ENCODE measurements at places on chromosomes 5 and 9.
A peak's percentile ranks its signal among the peaks of the same experiment; 100 is the strongest.

DNA sequence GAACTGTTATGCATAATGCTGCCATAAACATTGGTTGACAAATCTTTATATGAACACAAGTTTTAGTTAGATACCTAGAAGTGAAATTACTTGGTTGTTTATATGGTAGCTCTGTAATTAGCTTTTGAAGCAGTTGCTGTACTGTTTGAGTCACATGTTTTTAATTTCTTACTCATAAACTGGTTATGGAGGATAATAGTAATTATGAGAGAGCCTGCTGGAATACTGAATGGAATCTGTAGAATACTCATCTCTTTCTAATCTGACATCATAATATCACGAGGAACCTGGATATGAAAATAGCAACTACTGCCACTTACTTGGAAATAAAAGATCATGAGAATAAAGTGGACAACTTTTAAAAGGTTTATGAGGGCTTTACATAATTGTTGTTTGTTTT is 509.2 kb downstream of the CETN3 start:
- no peak for DNase-seq

- peak; percentile 51 for DNase-seq
These were observed 118.8 kb upstream of the RPS23 start for GRCh38 chr5:82396871-82397514.

- DNase-seq = no peak
These were observed 190.2 kb upstream of the ELL2 start for GRCh38 chr5:96151891-96152290.

DNA sequence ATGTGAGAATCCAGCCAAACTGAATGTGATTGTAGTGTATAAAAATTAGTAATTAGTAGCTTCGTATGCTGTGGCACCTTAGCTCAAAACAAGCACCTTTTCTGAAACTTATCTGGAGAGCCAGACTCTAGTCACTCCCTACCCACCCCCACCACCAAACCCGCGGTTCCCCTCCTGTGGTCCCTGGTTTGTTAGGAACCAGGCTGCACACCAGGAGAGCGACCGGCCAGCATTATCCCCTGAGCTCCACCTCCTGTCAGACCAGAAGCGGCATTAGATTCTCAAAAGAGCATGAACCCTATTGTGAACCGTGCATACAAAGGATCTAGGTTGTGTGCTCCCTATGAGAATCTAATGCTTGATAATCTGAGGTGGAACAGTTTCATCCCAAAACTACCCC is 498.6 kb downstream of the CHSY3 start:
- no peak for DNase-seq

- DNase-seq = no peak
These were observed 400.2 kb downstream of the TLR4 start for GRCh38 chr9:118104363-118104762.

DNA sequence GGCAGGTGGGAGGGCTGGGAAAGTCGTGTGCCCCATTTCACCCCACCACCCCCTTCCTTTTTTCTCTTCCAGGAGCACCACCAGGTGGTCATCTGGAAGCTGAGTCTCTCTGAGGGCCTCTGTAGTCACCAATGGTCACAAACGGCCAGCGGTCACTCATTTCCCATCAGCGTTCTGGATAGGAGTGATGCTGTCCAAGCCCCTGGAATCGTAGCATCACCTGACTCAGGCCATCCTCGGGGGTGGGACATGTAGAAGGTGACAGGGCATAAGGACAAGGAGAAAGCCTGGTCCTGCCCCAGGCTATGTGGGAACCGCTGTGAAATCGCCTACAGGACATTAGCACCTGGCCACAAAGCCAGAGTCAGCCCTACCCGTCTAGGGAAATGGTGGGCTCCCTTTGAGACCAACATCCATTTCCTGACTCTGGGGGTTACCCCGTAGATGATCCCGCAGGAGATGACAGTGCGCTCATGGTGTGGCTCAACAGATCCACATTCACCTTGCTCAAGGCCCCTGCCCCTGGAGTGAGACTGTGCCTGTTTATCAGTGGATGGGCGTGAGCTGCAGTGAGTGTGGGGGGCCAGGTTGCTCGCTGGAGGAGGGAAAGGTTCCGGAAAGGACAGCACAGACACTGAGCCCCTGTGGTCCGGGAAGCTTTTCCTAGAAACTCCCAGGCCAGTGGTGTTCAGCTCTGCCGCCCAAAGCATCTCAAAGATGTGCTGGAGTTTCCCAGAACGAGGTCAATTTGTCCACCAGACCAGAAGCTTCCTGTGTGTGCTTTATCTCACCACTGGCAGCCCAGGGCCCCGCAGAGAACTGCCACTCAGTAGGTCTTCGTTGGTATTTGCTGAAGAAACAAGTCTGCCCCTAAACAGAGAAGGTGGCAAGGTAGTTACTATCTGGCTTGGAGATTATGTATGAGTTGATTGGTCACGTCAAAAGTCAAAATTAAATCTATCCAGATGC is 61.1 kb upstream of the UNC5A start:
- no peak for DNase-seq

GRCh38 chr9:6052293-6052919 is 37.0 kb upstream of the RANBP6 start:
- no peak for DNase-seq

DNA sequence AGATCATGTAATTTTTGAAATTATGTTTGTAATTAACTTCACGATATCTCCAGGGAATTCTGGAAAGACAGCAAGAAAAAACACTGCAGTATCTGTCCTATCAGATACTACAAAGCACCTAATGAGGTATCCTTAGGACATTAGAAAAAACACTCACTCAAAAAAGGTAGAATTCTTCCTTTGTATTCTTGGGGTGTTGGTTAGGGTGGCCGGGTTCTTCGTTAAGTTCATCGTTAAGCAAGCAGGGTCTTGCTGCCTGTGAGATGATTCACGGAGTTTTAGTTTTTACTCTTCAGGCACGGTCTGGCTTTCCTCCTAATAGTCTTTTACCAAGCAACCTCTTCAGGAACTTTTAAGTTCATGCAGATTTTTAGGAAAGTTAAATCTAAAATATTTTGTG is 91.4 kb upstream of the IRX4 start:
- no peak for DNase-seq

DNA sequence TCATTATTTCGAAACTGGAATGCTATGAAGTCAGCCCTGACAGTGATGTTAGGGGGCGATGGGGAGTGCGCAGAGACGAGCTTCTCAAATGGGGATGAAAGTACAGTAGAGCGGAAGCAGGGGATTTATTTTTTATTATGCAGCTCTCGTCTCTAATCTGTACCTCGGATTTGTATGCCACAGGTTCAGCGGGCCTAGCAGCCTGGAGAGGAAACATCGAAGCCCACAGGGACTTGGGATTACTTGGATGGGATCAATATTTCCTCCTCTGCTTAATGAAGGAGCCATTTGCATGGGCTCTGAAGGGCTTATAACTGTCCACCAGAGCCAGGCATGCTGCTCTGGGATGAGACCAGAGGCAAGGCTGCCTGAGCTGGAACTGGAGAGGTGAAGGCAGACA is 133.5 kb upstream of the RAPGEF1 start:
- peak; percentile 59 for DNase-seq

DNA sequence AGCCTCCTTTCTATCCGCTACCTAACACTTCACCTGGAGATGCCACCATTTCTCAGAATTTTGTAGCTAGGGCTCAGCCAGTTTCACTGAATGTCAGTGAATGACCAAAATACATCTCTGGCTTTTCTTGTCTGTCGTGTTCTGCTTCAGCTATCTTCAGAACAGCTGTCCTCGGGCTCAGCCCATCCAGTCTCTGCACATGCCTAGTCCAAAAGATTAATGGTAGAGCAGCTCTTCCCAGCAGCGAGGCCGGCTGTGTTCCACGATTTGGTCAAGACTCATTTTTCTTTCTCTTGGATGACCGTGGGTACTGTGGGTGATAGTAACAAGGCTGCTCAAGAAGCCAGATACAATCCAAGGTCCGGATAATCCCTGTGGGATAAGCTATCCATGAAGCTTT is 342.8 kb downstream of the GABRG2 start:
- no peak for DNase-seq

DNA sequence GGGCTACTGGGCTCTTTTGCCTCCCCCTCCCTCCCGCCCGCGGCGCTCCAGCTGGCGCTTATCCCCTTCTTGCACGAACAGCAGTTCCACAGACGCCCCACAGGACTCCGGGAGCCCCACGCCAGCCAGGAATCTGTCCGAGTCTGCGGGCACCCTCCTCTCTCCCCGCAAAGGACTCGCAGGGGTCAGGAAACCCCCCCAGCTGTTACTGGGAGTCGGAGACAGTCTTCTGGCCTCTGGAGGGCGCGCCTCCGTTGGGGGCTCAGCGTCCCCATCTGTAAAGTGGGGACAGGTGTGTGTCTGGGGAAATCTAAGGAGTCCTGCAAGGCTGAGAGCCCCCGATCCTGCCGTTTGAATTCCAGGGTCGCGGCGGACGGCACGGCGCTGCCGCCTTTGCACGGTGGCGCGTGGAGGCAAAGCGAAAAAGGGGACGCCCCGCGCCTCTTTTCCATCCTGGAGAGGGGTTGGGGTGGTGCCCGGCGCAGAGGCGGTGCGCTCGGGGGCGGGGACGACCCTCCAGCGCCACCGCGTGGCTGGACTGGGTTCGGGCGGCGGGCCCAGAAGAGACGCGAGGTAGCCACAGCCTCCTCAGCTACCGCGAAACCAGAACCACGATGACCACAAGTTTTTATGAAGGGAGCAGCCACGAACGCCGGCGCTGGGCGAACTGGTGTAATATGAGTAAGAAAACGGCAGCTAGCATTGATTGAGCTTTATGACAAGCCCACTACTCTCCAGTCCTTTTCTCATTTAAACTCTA is 2.8 kb upstream of the CCIN start:
- no peak for DNase-seq

DNA sequence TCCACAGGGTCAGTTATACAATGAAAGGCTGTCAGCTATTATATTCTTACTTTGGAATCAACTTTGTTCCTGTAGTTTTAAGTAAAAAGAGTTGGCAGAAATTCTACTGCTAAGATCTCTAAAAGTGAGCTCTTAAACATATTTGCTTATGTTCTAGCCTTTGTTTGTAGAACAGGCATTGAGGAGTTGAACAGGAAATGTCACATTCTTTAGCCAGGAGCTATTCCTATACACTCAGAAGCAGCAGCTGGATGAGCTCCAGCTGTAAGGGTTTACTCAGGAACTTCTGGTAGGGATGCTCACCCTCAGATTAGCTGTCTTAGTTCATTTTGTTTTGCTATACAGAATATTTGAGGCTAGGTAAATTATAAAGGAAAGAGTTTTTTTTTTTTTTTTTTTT is 22.4 kb upstream of the SPINK14 start:
- no peak for DNase-seq

GRCh38 chr9:76818271-76818670 is 54.0 kb downstream of the PCA3 start:
- no peak for DNase-seq
